ENCODE measurements at places on chromosomes 7 and 10. TPM values are rescaled to one million over a fixed set of nuclear protein-coding genes. Genes with fewer than 3 reads are reported as not detected.

DNA sequence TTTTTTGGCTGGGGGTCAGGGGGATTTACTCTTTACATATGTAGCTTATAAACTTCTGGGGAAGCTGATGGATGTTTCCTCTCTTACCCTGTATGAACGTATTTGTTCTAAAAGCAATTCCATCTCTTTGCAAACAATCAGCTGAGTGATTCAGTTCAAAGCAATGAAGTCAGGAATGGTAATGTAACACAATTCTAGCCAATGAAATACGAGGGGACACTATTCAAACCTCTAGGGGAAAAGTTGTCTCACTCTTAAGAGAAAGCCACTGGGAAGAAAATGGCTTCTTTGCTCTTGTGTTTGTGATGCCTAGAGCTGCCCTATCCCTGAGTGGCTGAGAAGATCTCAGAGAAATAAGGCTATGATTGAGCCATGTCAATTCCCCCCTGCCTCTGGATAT, 134.8 kb upstream of the SEMA3C start:
- no peak for DNase-seq

The FOXK1 gene
- 17.3 TPM for total RNA-seq

- no peak for DNase-seq
Measured at GRCh38 chr10:19979628-19980027, 163.4 kb downstream of the PLXDC2 start.

The NAT16 gene
- total RNA-seq: not detected

The C10orf120 gene
- not detected for total RNA-seq

DNA sequence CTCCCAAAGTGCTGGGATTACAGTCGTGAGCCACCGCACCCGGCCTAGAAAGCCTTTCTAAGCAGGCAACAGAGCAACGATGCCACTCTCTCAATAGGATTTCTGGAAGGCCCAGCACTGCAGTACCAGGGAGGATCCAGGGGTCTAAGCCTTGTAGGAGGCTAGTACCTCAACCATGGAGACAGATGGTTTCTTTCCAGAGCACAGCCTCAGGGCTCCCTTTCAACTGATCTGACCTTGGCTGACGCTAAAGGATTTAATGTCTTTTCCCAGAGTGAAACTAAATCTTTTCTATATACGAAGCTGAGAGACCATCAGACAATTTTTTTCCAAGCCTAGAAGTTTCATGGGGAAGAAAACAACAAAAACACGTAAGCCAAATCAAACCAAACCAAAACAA, 78.0 kb downstream of the WDR11 start:
- DNase-seq: no peak

The NDUFB2 gene
- total RNA-seq: 151 TPM

- DNase-seq: no peak
Measured at GRCh38 chr10:28328346-28328745, 25.5 kb upstream of the MPP7 start.

The TMEM184A gene
- 15.4 TPM for total RNA-seq

The PLPP4 gene
- 0.27 TPM for total RNA-seq

The TAF6 gene
- total RNA-seq: 79.8 TPM

- no peak for DNase-seq
Measured at GRCh38 chr10:128940081-128940480, 527.0 kb upstream of the MGMT start.

The FAM25C gene
- total RNA-seq: not detected

DNA sequence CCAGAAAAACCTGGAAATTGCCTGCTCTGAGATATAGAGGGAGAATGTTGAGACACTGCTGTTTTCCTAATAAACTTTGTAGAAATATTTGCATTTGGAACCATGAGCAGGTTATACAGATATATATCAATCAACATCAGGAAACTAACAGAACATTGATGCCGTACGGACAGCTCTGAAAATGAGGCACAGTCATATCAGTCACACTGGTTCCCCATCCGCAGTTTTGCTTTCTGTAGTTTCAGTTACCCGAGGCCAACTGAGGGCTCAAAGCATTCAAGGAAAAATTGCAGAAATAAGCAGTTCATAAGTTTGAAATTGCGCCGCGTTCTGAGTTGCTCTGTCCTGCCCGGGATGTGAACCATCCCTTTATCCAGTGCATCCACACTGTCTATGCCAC, 137.9 kb downstream of the KLF6 start:
- DNase-seq: no peak

All from prostate gland (tissue), 2 donors.